AG04449 (cell line): ENCODE measurements at places on chromosomes 5 and 9.

DNA sequence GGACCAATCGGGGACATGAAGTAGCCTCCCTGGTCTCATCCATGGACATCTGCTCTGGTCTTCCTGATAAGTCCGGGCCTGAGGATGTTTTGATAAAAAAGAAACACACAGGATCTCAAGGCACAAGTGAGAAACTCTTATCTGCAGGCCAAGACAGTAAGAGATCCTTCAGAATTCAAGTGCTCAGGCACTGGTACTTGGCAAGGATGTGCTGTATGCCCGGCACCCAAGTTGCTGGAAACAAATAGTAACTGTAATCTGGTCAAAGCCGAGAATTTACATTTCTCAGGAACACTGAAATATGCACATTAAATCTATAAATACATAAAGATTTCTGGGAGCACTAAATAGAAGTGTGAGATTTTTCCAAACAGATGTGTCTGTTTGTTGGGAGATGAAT lies 165.7 kb downstream of the SPOCK1 start:
- no peak for DNase-seq

DNA sequence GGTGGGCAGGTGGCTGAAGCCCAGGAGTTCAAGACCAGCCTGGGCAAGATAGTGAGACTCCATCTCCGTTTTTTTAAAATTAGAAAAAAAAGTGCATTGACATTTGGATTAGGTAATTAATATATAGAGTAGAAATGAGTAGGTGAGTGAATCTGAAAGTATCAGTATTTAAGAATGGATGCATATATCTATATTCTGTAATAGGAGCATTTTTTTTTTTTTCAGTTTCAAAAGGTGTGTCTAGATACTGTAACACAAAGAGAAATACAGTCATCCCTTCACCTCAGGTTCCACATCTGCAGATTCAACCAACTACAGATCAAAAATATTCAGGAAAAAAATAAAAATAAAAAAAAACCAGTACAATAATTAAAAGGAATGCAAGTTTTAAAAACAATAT lies 50.8 kb downstream of the RBM27 start:
- no peak for DNase-seq

DNA sequence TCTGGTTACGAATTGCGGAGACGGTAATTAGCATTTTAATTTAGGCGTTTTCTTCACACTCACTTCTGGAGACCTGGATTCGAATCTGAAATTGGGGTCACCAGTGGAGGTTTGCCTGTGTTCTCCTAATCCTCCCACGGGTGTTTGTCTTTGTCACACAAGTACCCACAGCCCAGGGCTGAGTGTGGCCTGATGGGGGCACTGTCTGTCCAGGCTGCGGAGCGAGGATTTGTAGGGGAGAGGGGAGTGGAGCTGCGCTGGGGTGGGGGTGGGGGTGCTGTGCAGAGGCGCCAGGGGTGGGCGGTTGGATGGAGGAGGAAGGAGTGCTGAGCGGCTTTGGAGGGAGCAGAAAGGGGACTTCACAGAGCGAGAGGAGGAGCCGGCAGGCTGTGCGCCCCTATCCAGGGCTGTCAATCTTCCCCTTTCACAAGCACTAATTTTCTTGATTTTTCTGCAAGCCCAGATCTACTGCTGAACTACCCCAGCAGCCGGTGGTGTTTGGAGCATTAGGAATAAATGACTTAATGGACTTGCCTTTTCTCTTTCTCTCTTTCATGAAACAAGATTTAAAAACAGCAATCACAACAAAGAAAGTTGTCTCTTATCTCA lies 53.1 kb downstream of the TSPAN17 start:
- no peak for DNase-seq

- no peak for DNase-seq
Measured at GRCh38 chr5:134458234-134459009, 46.7 kb upstream of the CDKN2AIPNL start.

- no peak for DNase-seq
Measured at GRCh38 chr9:86531971-86532640, 177.9 kb upstream of the TUT7 start.
